Activated T-helper 1 cell treated with anti-CD3 and anti-CD28 coated beads, Interleukin-2, amount 50 U/mL, for 16 hours (primary cell): ENCODE measurements at places on chromosomes 13 and 19.

GRCh38 chr13:74114641-74115040 is 19.6 kb downstream of the KLF12 start:
- DNase-seq, result no peak

GRCh38 chr13:67155898-67156722 is 74.0 kb downstream of the PCDH9 start:
- no peak for DNase-seq

DNA sequence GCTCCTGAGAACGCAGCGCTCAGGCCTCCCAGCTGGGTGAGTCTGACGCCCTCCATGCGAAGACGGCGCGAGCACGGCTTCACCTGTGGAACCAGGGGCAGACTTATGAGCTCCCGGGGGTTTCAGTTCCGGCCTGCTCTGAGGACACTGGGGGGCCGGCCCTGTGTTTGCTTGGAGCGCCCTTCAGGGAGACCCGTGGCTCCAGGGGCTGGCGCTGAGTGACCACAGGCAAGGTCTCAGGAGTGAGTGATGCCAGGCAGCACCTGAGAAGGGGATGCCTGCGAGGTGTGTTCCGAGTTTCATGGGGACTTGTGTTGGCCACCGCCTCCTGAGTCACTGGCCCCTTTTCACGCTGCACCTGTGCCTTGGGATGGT is 4.5 kb downstream of the MCF2L start:
- DNase-seq, result no peak

GRCh38 chr13:101838323-101838722 is 385.8 kb downstream of the ITGBL1 start:
- no peak for DNase-seq

GRCh38 chr19:49475995-49476880 is 2.2 kb downstream of the FLT3LG start:
- peak; percentile 54 for DNase-seq

- peak; percentile 76 for DNase-seq
Observed at GRCh38 chr19:41327576-41328156, 17.7 kb downstream of the CCDC97 start.

DNA sequence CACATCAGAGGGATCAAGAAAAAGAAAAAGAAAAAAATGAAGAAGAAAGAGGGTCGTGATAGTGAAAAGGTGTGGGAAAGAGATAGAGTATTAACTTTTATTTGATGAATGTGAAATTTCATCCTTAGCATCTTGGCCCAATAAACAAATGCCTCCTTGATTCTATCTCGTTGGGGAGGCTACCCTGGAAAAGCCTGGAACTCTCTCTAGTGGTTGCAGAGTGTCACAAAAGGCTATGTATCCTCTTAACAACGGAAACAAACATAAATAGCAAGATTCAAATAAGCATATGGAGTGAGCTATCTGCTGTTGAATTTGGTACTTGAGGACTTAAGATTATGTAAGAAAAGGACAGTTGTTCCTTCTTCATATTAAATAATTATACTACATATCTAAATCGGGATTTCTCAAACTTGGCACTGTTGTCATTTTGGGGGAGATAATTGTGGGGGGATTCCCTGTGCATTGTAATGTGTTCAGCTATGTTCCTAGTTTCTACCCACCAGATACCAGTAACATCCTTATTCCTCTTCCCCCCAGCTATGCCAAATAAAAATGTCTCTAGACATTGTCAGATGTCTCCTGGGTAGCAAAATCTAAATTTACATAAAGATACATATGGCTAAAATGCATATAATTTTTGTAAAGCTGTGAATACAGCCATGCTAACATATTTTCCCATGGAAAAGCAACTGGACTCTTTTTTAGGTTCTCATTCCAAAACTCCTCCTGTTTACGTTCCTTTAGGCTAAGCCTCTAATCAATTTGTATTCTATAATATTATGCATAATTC is 557.2 kb downstream of the DCT start:
- DNase-seq, result no peak

DNA sequence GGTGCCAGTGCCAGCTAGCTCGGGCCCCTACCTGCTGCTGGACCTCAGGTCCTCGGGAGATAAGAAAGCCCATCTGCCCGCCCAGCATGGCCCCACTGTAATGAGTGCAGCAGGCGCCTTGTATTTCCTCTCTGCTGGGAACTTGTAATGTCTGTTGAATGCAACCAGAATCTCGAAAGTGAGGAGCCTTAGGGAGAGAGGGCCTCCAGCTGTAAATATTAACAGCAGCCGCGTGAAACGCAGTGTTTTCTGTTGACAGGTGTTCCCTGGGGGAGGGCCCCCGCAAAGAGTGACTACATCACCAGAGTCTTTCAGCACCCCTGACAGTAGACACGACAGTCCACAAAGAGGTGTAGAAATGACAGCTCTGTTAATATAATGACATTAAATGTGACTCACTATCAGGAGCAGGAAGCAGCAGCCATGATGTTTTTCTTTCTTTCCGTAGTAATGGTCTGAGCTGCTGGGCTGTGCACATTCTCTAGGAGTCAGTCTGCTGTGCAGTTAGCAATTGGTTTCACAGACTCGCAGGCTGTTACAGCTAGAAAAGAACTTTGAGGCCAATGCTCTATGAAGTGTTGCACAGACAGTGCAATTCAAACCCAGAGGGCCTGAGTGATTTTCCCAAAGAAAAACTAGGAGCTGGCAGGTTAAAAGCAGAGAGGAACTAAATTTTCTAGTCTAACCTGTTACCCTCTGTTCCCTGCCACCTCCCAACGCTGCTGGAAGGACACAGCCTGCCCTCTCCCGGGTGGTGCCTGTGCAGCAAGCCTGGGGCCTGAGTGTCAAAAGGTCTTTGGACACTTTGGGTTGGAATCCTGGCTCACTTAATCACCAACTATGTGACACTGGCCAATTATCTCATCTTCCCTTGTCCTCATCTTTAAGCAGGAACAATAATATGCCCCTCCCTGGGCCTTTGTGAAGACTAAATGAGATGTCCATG is 58.6 kb upstream of the WASF3 start:
- DNase-seq, result no peak

GRCh38 chr19:47280183-47280797 is 5.6 kb downstream of the INAFM1 start:
- peak; percentile 18 for DNase-seq

DNA sequence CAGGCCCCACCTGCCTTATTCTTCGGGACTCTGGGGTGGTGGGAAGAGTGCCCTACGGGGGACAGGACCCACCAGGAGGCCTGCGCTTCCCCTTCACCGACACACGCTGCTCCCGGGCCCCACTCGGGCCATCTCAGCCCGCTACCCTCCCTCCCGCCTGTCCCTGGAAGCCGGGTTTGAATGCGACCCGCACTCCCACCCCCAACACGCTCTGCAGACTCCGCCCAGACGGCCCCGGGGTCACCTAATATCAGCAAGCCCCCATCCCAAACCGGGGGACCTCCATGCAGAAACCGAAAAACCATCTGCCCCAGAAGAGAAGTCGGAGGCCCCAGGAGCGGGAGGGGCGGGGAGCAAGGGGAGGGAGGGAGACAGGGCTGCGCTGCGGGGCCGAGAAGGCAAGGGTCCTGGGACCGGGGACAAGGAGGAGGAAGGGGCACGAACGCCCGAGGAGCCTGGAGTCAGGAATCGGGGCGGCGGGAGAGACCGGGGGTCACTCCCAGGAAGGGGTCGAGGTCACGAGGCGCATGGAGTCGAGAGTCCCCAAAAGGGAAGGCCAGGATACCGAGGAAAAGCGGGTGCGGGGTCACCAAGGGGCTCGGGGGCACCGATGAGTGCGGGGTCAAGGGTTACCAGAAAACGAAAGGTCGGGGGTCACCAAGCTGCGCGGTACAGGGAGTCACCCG is 766 bp downstream of the SBNO2 start:
- no peak for DNase-seq

DNA sequence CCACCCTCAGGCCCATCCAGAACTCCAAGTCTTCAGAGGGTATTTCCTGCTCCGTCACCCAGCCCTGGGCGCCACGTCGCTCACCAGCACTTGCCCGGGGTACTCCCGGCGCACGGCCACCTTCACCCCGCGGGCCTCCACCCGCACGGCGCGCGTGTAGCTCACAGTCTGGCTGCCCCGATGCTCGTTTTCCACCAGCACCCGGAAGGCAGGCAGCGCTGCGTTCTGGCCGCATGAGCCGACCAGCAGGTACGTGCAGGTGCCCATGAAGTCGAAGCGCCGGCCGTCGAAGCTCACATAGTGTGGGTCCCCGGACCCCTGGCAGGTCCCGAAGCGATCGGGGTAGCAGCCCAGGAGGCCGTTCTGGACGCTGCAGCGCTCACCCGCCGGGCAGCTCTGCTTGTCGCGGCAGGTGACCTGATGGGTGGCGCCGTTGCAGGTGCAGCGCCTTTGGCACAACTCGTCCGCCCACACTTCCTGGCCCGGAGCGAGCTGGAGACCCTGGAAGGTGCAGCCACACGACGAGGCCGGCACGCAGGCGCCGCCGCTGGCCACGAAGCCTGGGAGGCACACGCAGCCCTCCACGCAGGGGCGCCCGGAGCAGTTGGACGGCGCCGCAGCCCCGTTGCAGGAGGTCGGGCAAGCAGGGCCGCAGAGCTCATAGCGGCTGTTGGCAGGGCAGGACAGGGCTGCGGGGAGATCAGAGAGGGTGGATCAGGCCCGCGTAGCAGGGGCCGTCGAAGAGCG is 19.2 kb downstream of the FCGBP start:
- no peak for DNase-seq

DNA sequence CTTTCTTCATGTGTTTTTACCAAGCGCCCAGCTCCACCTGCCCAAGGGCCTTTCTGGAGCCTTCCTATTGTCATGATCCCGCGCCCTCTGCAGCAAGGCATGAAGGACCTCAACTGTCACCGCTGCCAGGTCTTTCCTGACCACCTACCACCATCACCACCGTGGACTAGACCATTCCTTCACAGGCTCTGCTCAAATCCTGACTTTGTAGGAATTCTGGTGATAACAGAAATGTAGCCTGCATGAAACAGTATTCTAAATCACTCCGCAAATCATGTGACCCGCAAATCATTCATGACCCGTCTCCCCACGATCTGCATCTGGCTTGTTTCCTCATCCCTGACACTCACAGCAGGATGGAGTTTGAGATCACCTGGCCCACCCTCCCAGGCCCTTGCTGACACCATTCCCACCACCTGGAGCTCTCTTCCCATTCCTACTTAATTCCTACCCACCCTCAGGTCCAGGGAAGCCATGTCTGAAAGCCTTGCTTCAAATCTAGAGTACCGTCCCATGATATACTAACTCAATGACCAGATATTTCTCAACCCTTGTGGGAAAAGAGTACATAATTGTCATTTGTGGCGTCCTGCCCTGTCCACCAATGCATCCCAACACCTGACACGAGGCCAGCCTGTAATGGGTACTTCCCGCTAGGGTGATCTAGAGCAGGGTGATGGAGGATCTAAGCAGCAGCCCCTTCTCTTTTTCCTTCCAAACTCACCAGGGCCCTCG is 1.3 kb downstream of the UBE2S start:
- DNase-seq, result no peak

DNA sequence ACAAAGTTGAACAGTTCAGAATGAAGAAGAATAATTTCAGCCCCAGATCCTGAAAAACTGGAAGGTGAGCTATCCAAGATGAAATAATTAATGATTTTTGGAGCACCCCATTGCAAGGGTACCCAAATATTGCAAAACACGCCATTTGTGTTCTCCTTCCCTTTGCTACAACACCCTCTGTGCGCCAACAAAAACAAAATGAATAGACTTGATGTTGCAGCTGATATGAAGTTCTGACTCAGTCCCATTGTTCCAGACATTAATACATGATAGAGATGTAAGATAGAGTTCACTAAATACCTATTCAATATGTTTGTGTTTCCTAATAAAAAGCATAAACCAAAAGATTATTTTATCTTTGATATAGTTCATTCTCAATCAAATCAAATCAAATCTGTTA is 287.5 kb upstream of the SOX21 start:
- DNase-seq, result no peak

GRCh38 chr13:82506805-82507414 is 1375.4 kb downstream of the SLITRK1 start:
- no peak for DNase-seq

GRCh38 chr19:10686661-10687517 is 14.3 kb upstream of the QTRT1 start:
- DNase-seq, result no peak

DNA sequence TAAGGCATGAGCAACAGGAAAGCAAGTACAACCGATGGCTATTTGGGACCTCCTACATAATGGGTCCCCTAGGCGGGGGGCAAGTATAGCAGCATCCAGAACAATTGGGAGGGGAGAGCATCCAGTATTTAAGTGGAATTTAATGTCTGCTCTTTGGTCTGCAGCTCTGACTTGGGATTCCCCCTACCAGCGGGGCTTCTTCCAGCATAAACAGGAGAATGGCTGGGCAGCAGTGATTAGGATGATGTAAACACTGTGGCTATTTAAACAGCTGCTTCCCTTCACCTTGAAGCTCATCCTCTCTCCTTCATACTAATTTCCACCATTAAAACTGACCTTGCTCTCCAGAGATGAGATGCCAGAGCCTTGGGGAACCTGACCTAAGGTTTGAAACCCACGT is 73.9 kb upstream of the OXGR1 start:
- no peak for DNase-seq

DNA sequence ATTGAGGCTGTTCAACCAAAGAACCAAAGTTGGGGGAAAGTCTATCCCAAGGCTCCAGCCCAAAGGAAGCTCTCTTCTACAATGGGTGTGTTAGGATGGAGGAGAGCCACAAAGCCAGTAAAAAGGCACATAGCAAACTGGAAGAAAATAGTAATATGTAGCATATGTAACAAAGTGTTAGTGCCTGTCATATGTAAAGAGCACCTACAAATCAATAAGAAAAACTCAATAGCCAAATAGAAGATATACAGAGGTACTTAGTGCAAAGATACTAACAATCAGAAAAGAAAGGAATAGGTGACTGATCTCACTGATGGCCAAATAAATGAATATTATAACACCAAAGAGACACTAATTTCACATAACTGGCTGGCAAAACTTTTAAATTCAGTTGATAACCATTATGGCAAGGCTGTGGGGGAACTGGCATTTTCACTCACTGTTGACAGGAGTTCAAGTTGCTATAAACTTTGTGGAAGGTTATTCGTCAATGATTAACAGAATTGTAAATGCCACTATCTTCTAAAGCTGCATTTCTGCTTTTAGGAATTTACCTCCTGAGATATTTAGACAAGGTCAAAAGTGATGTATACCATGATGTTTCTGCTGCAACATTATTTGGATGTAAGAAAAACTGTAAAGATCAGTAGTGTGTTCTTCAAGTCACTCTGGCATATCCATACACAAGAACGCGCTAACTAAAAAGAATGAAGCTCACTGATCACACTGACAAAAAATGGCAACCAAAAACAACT is 110.8 kb downstream of the GNG7 start:
- DNase-seq, result no peak

GRCh38 chr13:43077046-43077445 is 53.7 kb downstream of the DNAJC15 start:
- no peak for DNase-seq

- no peak for DNase-seq
Observed at GRCh38 chr13:78881054-78881453, 222.1 kb upstream of the OBI1 start.

GRCh38 chr13:94479616-94480015 is at the start of gene DCT:
Gene DCT (minus strand): TSS chr13:94479682. CDS start chr13:94479255, 427 bp downstream.
- no peak for DNase-seq

DNA sequence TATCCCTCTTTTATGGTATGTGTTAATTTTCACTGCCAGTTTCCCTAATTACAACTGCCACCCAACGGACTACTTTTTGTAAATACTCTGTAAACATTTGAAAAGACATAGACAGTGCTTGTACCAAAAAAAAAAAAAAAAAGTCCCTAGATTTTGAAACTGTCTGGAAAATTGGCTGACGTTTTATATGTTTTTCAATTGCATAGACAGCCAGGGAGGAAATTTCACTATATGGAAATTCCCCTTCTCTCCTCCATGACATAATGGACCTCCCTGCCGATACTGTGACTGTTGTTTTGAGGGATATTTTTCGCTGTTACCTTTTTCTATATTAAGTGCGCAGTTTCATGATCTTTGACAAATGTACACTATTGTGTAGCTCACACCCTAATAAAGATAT is 43.4 kb downstream of the C13orf42 start:
- no peak for DNase-seq
